Heart left ventricle (tissue), 16 donors: ENCODE measurements at places on chromosomes 7 and 10.

GRCh38 chr7:152523916-152524315, 88.1 kb upstream of the KMT2C start:
- no peak for DNase-seq

GRCh38 chr10:77034795-77035194, 602.8 kb downstream of the KCNMA1 start:
- no peak for DNase-seq

- no peak for DNase-seq
Measured at GRCh38 chr7:101169110-101169837, 3.9 kb upstream of the VGF start.

GRCh38 chr10:32680803-32681557, 235.0 kb downstream of the CCDC7 start:
- no peak for DNase-seq

- DNase-seq = no peak
Measured at GRCh38 chr10:9992661-9993060, 1025.0 kb upstream of the CELF2 start.

DNA sequence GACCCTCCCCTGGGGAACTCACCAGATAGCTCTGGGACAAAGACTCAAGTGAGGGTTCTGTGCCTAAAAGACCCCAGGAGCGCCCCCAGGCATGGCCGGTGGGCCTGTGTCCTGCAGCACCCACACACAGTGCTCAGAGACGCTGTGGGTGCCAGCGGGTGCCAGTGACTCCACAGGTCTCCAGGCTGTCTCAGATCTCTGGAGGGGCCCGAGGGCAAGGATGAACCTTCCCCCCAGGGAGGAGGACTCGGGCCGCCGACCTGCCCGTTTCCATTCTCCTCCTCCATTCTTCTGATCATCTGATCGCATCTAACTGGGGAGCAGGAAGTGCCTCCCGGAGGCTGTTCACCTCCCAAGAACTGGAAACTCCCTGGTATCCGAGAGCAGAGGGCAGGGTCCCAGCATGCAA, 980 bp downstream of the ADAM8 start:
- DNase-seq = no peak

GRCh38 chr7:111159426-111159825, 68.5 kb downstream of the LRRN3 start:
- DNase-seq = no peak

DNA sequence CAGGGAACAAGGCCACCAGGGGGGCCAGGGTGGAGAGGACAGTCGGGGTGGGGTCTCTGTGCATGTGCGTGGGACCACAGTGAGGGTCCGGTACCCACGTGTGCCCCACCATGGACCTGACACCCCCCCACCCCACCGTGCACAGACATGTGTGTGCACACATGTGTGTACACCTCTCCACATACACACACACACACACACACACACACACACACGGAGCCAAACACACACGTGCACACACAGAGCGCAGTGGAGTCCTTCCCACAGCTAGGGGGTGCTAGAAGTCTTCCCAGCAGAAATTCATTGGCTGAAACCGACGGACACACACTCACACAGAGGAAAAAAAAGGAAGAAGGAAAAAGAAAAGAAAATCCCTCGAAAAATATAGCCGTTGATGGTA, 42.8 kb upstream of the GNA12 start:
- DNase-seq = no peak

DNA sequence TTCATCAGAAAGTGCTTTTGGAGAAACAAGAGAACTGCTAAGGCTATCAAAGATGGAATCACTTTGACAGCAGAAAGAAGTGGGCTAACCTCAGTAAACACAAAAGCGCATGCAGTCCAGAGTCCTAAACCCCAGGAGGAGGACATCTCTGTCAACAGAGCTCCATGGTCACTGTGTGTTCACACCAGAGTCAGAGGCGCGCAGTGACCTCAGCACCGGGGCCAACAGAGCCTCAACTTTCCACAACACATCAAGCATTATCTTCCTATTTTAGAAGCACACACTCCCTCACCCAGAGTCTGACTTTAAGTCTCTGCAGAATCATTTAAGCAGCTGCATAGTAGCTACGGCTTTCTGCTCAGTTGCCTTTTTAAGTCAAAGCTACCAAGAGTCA, 195.3 kb downstream of the DIP2C start:
- DNase-seq = no peak

DNA sequence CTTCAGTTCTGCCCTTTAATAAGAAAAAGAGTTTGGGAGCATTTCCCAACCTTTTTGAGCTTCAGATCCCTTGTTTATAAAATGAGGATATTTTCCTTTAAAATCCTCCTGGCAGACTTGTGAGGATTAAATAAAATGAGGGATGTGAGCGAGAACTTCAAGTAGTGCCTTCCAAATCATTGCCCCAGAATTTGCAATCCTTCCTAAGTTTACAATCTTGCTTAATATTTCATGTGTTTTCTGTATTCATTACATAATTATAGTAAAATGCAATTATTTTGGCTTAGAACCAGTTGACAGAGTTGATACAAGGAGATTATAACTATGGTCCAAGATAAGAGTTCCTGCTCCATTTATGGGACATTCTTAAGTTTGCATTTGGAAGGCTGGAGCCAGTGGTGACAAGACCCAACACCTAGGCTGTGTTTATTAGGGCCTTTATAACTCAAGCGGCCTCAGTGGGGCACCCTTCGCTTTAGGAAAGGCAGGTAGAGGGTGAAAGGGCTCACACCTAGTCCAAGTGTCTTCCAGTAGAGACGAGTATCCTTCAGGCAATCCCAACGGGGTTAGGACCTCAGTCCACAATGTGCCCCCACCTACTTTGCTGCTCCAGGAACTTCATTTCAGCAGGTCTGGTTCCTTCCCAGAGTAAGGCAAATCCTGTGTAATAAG, 317.5 kb downstream of the WDR11 start:
- no peak for DNase-seq
